ENCODE measurements at places on chromosomes 1 and 21.

DNA sequence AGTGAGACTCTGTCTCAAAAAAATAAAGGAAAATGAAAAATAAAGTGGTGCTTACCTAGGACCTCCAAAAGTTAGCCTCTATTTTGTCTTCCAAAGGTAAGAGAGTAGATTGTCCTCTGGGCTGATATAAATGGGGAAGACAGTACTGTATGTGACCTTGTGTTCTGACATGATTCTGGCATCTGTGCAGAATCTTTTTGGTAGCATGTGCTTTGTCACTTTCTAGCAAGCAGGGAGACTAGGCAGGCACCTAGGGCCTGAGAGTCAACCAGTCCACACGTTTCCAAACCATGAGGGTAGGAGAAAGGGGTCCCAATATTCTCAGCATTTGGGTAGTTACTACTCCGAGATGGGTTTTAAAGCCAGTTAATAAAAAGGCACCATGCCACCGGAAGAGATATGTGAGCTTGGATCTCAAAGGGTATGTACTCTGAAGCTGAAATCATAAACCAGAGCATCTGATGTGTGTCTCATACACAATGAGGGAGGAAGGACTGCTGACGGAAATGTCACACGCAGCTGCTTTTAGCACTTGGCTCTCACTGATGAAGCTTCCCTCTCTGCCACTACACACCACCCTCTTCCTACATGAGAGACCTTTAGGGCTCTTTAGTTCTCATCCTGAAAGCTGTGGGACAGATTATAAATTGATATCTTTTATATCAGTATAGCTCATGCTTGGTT, 27.0 kb upstream of the SLC16A1 start:
- no peak for DNase-seq

DNA sequence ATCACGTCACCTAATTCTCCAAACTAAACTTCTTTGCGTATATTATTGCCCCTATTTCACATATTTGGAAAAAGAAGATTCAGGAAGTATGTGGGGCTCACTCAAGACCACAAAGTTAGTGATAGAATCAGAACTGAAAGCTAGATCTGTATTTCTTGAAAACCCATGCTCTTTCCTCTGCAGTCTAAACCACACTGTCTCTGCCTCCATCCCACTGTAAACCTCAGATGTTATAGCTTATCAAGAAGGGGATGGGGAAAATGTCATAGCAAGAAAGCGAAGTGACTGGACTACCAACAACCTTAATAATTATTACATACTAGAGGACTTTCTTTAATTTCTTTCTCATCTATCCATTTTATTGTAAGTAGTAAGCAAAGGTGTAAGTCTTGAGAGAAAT, 257.7 kb upstream of the SGIP1 start:
- DNase-seq, result no peak

DNA sequence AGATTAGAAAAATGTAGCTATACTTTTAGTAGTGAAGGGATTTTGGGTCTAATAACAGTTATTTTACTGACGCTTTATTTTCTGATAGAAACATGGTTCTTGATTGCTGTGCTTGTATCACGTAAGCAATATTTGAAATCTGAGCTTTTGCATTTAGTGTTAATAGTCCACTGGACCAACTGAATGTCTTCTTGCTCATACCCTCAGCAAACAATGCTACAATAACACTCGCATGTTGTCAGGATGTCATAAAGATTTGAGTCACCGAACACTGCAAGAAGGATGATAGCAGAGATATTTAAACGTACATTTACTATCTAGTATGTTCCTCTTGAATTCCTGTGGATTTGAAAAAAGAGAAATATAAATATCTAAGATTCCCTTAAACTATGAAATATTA, 7.5 kb downstream of the DYRK1A start:
- no peak for DNase-seq

DNA sequence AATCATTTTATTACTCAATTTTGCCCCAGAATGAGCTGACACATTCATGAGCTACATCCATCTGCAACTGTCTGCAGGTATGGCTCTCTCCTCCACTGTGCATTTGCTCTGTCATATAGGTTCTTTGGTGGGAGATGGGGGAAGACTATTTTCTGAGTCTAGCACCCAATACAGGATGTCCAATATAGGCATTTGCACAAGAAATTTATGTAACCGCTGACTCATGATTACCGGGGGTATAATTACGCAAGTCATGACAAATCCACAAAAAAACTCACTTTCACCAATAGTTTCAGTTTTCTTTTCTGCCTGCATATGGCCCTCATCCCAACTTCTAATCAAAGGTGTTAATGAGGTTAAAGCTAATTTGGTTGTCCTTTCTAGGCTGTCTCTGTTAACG, 17.5 kb upstream of the VSIG8 start:
- DNase-seq, result no peak

DNA sequence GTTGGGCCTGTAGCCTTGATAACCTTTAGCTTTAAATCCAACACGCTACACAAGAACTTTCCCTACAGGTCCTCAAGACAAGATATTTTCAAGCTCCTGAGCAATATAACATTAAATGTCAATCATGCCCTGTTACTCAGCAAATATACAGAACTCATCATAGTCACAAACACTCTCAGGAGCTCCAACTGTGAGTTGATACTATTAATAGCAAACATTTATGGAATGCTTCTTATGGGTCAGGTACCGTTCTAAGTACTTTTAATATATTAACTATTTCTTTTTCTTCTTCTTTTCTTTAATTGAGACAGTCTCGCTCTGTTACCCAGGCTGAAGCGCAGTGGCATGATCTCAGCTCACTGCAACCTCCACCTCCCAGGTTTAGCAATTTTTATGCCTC, 10.1 kb downstream of the EYA3 start:
- DNase-seq, result no peak

DNA sequence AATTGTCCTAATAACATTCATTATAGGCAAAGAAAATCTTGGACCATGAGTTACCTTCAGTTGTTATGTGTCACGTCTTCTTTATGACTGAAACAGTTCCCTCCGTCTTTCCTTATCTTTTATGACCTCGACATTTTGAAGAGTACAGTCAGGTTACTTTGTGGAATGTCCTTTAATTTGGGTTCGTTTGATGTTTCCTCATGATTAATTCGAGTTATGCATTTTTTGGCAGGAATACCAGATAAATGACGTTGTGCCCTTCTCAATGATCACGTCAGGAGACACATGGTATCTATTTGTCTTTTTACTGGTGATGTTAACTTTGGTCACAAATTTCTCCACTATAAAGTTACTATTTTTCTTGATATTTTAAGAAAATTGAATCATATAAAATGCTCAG, 17.3 kb upstream of the KLF17 start:
- DNase-seq, result no peak

DNA sequence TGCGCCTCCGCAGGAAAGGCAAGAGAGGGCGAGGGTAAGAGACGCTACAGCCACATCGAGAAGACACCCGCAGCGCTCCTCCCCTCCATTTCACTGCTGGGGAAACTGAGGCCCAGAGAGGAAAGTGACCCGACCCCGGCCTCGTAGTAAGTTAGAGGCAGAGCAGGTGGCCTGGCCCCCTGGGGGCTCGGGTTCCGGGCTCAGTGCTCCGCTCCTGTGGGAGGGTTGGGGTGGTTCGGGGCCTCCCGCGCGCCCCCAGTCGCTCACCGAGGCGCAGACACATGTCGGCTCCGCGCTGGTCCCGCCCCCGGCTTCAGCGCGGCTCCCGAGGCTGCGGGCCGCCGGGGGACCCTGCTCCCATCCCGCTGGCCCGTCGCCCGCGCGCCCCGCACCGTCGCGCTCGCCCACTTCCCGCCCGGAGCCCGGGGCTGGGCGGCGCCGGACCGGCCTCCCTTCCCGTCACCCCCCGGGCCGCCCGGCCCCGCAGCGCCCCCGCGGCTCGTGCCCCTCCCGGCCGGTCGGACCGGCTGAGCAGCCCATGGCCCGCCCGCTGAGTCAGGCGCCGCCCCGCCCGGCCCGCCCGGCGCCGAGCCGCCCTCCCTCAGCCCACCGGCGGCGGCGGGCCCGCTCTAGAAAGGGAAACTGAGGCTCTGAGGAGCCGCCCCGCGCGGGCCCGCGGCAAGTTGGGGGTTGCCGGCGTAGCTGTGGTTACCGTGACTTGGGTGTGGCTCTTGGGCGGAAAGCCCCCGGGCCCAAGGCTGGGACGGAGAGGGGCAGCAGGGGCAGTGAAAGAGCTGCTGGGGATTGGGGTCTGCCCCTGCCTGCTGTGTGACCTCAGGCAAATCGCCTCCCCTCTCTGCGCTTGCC, at the start of gene TMEM54:
TMEM54 (minus strand) TSS at position 434 of the 867 bp plus-strand sequence; CDS start at position 283, 151 bp downstream.
- peak; percentile 79 for DNase-seq

- DNase-seq, result no peak
Measured at GRCh38 chr1:63042278-63042677, 258.3 kb downstream of the ATG4C start.

DNA sequence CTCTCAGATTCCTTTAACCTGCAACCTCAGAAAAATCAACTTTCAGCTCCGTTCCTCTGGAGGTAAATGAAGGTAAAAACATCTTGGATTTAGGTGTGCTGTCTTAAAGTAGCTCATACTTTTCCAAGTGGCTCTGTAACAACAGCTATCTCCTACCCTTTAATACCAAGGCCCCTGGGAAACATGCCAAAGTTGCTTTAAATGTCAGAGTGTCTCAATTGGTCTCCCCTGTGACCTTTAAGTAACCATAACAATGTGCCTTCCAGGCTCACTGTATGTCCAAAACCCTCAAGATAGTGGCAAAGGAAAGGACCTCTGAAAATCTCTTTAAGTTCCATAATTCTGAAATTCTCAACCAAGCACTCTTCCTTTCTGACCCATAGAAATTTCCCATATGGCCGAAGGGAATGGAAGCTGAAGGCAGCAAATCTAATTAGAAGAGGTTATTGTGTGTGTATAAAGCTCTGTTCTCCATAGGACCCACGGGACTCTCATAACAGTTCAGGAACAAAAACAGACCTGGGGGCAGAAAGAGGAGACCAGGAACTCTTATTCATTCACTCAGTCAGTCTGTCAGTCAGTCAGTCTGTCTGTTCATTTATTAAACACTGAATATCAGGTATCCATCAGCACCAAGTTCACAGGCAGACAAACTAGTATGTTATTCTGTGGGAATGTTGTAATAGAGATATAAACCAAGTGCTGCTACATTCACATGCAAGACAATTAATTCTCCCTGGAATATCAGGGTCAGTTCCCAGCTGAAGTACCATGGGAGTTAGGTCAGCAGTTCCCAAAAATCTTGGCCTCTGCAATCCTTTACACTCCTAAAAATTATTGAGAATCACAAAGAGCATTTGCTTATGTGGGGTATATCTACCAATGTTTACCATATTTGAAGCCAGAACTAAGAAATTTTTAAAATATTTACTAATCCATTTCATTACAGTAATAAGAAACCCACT, 19.1 kb downstream of the ASTN1 start:
- no peak for DNase-seq

DNA sequence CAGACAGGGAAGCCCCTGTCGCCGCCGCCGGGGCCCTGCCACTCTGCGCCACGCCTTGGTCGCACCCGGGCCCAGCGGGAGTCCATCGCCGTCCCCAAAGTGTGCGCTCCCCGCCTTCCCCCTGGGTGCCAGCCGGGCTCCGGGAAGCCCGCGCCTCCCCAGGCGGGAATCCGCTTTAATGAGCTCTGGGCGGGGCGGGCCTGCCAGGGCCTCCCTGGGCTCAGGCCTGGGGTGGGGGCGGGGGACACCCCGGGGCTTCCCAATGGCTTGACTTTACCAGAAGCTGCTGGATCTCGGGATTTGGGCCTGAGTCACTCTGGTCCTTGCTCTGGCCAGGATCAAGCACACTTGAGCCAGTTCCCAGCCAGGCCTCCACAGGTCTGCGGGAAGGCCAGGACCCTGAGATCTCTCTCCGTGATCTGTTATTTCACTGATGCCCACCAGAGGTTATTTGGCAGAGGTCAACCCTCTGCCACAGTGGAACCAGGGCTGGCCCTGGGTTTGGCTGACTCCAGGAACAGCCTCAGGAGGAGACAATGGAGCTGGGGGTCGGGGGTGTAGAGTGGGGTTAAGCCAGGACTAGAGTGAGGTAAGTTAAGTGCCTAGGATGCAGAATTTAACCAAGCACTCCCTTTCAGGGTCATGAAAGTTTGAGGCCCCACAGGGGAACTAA, 178.4 kb upstream of the EDN2 start:
- no peak for DNase-seq

DNA sequence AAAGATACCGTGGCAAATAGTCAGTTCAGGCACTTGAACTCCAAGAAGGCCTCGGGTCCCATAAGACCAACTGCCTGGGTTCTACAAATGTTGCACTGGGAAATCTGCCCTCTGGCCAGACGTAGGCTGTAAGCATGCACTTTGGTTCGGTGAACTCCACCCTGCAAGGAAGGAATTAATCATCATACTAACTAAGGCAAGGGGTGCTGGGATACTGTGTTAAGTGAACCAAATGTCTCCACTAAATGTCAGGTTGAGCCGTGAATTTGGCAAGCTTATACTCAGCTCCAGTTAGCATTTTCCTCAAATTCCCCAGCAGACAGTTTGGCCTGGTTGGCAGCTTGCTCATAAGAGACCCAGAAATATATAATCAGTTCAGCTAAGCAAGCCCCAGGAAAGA, 385.9 kb downstream of the GPATCH2 start:
- no peak for DNase-seq

DNA sequence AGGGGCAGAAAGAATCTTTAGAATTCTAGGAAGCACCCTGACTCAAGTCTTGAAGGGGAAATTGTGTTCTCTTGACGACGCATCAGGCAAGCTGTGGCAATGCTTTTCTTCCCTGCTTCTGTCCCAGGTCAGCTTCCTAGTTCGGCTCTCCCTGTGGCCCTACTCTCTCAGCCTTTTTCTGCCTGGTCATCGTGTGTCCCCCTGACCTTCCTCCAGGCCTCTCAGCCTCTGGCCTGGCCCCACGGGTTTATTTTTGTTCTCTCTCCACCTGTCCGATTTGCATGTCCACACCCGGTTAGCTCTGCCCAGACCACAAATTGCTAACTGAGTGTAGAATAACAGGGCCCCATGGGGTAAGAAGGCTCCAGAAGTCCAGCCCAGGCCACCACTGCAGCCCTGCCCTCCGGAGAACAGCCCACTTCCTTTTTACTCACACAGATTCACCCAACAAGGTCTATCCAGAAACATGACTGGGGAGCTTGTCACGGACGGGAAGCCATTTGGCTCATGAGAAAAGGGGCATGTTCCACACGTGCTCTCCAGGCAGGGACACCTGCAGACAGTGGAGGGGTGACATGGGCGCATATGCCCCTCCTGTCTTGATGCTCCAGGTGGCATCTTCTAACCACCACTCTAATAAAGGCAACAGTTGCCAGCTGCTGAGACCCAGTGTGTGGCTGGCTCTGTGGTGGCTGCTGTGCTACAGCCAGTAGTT, 9.8 kb downstream of the KCNN3 start:
- no peak for DNase-seq

DNA sequence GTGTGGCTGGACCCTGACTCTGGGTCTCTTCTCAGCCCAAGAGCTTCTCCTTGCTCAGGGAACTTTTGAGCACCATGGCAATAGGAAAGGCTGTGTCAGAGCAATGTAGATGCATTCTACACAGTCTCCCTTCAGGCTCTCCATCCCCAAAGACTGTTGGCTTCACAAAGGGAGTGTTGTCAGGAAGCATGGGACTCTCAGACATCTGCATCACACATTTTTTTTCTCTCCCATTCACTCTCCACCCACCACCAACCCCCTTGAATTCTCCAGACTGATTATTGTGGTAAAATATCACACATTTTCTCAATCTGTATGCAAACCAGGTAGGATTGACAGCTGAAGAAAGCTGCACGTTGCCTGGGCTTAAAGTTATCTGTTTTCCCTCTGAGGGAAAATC, 105.4 kb upstream of the WARS2 start:
- no peak for DNase-seq

Data from T47D (cell line).